HFF-Myc (cell line): ENCODE measurements at places on chromosomes 4 and X.
A peak's percentile ranks its signal among the peaks of the same experiment; 100 is the strongest.

DNA sequence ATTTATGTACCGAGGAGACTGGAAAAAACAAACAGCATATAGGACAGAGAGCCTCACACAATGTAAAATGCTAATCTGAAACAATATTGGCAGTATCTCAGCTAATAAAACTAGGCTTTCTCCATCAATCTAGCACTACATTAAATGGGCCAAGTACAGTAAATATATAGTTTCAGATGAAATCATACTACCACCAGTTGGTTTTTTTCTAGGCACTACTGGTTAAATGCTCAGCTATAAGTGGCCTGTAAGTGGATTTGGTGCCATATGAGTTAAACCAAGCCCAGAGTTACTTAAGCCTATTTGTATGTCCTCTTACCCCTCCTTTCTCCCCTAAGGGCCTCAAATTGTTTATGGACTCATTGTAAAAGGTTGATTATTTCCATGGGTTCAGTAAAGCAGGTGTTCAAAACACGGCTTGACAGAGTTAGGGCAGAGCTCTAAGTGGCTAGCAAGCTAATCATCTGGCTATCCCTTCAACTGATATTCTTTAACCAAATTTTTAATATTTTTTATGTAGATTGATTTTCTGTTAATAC lies 57.5 kb downstream of the FAM13A start:
- DNase-seq, result no peak

DNA sequence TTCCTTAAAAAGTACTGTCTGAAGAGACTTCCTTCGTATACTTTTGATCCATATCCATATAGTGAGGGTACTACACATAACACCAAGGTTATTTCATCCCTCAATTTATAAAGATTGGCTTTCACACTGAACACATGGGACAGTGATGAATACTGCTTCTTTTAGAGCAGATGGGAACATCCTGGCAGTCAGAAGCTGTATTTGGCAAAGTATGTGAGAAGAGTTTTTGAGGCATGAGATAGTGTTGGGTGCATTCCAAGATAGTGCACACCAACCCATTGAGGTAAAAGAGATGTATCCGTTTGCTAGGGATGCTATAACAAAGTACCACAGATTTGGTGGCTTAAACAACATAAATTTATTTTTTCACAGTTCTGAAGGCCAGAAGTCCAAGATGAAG lies 141.1 kb downstream of the MOSPD2 start:
- DNase-seq, result peak; percentile 5

DNA sequence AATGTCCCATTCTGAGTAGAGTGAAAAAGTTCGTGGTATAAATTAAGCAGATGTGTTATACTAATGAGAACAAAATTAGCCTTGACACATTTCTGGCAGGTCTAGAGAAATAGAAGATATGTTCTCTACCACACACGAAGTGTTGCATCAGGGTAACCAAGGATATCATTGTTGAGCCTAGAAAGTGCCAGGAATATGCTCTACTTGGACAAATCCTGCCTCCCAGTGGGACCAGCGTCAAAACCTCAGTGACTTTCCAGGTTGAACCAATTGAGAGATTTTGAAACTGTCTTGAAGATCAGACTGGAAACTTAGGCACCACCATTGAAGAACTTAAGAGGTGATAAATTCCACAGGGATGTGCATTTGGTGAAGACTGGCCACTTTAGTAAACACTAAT lies 115.9 kb downstream of the HPGD start:
- DNase-seq, result no peak

GRCh38 chr4:179989975-179990374 lies 2253.2 kb upstream of the TENM3 start:
- DNase-seq, result no peak

GRCh38 chr4:3520796-3521600 lies 11.2 kb downstream of the LRPAP1 start:
- no peak for DNase-seq
